ENCODE measurements at places on chromosomes 16 and 17.

DNA sequence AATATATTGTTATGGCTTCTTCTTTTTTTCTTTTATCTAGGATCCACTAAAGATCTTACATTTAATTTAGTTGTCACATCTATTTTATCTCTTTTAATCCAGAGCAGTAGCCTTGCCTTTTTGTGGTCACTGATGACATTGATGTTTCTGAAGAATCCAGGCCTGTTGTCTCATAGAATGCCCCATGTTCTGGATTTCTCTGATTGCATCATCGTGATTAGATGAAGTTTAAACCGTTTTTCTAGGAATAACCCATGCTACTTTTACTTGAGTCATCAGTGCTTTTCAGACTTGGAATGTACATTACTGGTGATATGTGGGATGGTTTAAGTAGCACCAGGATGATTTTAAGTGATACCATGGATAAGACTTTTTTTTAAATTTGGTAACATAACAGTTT lies 106.4 kb upstream of the CES5A start:
- DNase-seq: no peak

DNA sequence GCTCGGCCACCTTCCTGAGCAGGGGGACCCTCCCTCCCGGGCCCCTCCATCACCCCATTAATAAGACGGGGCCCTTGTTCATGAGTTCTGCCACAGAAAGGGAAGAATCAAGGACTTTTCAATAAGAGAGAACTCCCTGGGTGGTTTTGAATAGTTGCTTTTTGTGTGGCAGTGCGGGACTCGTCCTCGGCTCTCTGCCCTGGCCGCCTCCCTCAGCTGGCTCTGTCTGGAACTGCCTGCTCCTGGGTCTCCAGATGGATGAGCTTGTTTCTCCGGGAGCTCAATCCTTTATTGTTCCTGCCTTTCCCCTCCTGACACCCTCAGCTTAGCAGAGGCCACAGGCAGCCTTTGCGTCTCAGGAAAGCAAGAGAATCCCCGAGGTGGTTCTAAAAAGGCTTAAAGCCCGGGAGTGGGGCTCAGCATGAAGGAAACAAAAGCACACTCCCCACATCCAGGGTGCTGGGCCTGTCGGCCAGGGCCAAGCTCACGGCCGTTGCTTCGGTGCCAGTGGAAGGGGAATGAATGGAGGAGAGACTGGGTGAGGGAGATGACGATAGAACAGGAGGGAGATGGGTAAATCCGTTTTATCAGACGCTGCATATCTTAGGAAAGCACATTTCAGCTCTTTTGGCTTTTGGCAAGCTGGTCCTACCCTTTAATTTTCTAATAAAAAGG lies 60.2 kb downstream of the RAI1 start:
- no peak for DNase-seq

- no peak for DNase-seq
Observed at GRCh38 chr16:58652741-58653140, 23.1 kb upstream of the CNOT1 start.

GRCh38 chr16:49542391-49542891 lies 168.8 kb downstream of the C16orf78 start:
- DNase-seq: no peak

DNA sequence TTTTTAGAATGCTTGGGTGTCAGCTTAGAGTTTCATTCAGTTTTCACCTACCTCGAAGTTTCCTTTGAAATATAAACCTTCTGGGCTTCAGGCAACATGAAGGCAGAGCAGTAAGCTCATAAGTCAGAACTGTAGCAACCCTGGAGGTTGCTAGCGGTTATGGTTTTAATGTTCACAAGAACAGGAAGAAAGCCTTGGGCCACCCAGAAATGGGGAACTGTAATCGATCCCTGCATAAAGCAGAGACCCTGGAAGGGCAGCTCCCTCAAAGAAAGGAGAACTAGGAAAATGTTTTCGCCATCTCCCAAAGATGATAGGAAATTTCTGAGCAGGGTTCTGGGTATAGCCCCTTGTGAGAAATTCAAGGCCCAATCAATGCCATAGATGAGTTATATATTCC lies 47.8 kb upstream of the RASL10B start:
- DNase-seq: no peak

DNA sequence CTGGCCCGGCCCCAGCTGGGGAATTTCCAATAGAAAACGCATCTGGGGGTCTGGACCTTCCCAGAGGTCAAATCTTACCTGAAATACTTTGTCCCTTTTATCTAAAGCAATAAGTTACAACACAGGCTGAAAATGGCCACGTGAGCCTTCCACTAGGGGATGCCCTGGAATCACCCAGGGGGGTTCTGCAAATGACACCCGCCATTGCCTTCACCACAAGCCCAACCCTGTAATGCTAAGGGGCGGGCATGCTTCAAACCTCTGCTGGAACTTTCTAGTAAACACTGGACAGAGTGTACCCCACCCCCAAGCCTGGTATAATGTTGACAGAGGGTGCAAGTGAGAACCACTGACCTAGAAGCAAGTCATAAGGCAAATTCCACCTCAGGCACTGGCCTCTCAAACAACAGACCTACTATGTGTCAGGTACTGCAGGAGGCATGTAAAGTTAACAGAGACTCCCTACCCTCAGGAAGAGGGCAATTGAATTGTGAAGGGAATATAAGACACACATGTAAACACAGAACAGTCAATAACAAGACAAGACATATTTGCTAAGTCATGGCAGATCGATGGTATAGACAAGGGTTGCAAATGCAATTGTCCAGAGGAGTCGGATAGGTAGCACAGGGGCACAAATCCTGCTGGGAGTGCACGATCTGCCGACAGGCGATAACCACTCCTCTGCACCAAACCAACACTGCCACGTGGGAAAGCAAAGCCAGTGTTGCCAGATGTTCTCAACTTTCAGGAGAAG lies 59.0 kb downstream of the ARHGAP17 start:
- no peak for DNase-seq

- no peak for DNase-seq
Observed at GRCh38 chr17:59712862-59713261, 5.4 kb downstream of the VMP1 start.

DNA sequence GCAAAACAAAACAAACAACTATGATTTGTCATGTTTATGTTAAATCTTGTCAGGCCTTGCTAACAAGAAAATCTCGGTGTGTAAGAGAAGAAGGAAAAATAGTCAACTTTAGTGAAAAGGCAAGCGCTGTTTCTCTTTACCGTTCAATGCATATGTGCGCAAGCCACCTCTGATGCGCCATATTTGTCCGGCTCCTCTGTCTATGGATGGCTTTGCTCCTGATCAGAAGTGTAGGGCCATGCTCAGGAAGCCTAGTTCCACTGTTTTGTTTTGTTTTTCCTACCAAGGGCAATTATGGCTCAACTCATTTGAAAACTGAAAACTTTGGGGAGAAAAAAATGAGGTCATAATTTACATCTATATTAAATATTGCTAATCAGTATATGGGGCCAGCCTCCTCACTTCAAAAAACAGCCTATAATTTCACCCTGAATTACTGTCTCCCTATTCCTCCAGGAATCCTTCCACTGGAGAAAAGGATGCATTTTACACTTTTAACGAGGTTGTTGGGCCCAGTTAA lies 4.5 kb downstream of the MAF start:
- DNase-seq: no peak

All from amniotic stem cell (primary cell).